Effector CD4-positive, alpha-beta T cell (primary cell): ENCODE measurements at places on chromosomes 12 and 14.

GRCh38 chr12:132610051-132610759, at the start of gene LRCOL1:
TSS of gene LRCOL1 (minus strand) at chr12:132610582. CDS start at chr12:132606251, 4,331 bp downstream.
- no peak for DNase-seq

DNA sequence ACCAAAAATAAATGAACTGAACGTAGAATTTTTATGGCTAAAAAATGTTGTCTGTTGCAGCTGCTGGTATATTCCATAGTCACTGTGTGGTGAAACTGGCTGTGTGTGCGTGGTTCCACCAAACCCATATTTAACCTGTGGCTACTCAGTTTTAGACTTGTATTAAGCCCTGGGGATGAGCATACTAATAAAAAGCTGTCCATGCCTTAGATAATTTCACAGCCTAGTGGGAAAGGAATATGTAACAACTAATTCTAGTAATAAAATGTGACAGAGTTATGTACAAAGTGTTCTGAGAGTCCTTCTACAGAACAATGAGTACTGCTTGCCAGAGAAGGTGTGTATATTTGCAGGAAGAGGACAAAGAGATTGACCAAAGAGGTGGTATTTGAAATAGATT, 125.5 kb downstream of the TMTC3 start:
- no peak for DNase-seq

- DNase-seq: no peak
Observed at GRCh38 chr12:101940400-101940950, 63.1 kb downstream of the DRAM1 start.

GRCh38 chr12:15151161-15152091, 69.8 kb downstream of the RERG start:
- no peak for DNase-seq

DNA sequence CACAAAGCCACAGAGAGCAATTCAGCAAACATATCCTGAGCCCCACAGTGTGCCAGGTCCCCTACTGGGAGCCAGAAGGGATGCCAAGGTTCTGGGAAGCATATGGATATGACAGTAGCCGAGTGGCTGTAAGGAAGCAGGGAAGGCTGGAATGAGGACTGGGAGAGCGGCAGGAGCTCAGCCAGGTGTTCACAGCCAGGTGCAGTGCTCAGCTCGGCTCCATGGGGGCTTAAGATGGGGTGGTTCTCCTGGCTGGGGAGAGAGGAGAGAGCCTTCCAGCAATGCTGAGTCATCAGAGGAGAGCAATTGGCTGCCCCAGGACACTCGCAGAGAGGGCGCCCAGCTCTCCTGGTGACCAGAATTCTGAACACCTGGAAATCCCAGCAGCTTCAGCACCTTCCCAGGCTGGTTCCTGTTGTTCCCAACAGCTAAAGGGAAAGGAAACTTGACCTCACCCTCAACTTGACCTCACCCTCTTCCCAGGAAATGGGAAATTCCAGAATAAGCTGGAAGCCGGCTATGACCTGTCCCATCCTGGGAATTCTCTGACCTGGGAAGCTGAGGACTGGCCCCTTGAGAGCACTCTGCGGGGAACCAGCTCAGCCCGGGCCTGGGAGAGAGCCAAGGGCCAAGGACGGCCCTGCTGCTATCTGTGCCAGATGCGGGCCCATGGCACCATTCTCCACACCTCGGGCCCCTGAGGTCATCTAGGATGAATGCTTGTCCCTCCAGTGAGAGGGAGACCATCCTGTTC, 34.6 kb downstream of the SLC6A12 start:
- DNase-seq: no peak

DNA sequence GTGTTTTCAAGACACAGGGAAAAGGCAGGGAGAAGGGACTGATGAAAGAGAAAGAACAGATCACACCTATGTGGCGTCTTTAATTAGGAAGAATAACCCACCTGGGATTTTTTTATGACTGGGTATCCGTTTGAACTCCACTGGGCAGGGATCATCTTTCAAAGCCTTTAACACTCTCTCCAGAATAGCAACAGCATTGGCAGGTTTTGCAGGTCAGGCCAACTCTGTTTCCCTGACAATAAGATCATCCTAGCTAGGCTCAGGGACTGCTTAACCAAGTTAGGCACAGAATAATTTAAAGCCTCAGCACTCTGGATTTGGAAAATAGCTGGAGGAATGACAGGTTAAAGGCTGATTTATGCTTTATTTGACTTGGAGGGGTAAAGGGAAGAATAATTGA, 117.6 kb downstream of the SUDS3 start:
- DNase-seq: no peak

- DNase-seq: no peak
Observed at GRCh38 chr12:62917926-62918325, 17.0 kb downstream of the PPM1H start.
